ENCODE measurements at places on chromosomes 11 and 22.
A peak's percentile ranks its signal among the peaks of the same experiment; 100 is the strongest.

GRCh38 chr11:122954455-122954854 lies 27.2 kb downstream of the BSX start:
- DNase-seq, result no peak

GRCh38 chr22:39958009-39958711 lies 2.0 kb upstream of the TMA7B start:
- no peak for DNase-seq

DNA sequence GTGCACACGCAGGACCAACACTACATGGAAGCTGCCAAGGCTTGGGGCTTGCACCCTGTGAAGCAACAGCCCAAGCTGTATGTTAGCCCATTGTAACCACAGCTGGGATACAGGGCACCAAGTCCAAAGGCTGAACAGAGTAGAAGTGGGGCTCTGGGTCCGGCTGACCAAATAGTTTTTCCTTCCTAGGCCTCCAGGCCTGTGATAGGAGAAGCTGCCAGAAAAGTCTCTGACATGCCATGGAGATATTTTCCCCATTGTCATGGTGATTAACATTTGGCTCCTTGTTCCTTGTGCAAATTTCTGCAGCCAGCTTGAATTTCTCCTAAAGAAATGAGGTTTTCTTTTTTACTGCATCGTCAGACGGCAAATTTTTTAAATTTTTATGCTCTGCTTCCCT lies 941.2 kb downstream of the FAM181B start:
- no peak for DNase-seq

GRCh38 chr11:2139123-2139521 lies at the start of gene IGF2:
Gene IGF2, minus strand, starts transcription at chr11:2139389. Its CDS starts 3,866 bp downstream, at chr11:2135523.
- DNase-seq, result peak; percentile 16

DNA sequence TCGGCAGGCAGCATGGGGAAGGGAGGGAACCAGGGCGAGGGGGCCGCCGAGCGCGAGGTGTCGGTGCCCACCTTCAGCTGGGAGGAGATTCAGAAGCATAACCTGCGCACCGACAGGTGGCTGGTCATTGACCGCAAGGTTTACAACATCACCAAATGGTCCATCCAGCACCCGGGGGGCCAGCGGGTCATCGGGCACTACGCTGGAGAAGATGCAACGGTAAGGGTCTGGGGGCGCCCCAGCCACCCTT lies 204 bp downstream of the FADS2 start:
- no peak for DNase-seq

DNA sequence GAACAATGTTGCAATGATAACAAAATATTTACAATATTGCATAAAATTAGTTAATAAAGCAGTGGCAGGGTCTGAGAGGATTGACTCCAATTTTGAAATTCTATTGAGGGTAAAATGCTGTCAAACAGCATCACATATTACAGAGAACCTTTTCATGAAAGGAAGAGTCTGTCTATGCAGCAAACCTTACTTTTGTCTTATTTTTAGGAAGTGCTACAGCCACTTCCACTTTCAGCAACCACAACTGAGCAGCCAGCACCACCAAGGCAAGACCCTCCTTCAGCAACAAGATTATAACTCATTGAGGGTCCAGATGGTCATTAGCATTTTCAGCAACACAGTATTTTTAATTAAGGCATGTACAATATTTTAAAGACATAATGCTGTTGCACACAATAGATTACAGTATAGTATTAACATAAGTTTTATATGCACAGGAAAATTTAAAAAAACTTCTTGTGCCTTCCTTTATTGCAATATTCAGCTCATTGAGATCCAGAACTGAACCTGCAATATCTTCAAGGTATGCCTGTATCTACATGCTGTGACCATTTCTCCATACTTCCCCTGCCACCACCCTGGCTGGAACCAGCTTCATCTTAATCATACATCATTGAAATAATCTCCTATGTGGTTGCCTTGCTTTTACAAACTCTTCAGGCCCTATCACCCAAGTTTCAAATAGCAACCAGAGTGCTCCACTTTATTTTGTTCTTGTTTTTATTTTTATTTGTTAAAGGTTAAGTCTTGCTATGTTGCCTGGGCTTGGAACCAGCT lies 711.2 kb downstream of the KCNA4 start:
- no peak for DNase-seq

- no peak for DNase-seq
These were observed 11.4 kb downstream of the TAGLN start for GRCh38 chr11:117210620-117211019.

- DNase-seq, result peak; percentile 54
These were observed 5.8 kb downstream of the SELENOO start for GRCh38 chr22:50206599-50206998.

DNA sequence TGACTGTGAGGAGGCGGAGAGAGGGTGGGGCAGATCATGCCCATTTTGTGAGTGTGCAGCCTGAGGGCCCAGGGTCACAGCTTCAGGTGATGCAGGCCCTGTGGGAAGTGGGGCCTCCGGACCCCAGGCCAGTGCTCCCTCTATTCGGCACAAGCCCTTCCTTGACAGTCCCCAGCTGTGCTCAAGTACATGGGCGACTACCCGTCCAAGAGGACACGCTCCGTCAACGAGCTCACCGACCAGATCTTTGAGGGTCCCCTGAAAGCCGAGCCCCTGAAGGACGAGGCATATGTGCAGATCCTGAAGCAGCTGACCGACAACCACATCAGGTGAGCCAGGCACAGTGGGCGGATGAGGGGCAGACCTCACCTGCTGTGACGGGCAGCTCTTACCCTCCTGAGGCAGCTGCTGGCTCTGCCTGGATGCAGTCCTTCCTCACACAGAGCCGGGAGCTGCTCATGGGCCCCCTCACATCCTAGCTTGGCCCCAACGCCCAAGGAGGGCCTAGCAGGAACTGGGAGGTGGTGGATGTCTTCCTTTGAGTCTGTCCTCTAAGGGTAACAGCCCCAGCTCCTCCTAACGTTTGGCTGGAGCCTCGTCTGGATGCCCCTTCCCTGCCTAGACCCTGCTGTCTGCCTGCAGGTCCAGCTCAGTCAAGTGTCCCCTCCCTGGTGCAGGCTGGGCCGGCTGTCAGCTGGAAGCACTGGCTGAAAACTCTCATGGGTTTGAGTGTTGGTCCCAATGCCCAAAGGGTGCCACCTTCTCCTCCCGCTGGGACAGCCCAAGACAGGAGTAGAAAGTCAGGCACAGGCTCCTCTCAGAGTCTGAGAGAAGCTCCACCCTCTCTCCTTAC lies 76.1 kb downstream of the MYO7A start:
- no peak for DNase-seq

DNA sequence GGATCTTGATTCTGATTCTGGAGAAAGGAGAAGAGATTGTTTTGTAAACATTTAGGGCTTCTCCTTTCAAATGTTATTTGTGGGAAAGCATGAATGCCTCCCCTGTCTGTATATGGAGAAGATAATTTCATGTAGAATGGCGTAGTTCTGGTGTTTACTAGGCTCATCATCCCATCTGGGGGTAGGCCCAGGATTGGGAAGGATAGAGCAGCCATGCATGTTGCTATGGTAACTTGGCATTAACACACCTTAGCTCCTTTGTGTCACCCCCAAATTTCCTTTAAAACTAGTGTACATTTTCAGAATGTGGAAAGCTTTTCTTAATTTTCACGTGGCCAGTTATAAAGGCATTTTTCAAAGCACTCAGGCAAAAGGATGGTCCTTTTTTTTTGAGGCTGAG lies 57.5 kb upstream of the EED start:
- DNase-seq, result no peak

- DNase-seq, result peak; percentile 98
These were observed 7.4 kb downstream of the DUSP8 start for GRCh38 chr11:1564535-1565172.

DNA sequence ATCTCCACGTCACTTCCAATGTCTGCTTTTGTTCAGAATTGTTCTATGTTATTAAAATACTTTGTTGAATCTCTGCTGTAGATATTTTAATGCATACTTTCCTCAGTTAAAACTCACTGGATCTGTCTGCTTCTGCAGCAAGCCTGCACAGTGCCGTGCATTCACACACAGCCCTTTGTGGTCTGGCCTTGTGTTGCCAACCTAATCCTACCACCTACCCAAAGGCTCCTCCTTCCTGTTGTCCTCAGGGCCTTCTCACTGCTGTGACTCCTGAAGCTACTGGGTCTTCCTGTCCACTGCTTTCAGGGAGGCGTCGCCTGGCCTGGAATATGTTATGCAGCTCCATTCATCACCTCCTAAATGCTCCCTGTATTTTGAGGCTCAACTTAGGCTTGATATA lies 67.0 kb downstream of the PPP6R3 start:
- no peak for DNase-seq

DNA sequence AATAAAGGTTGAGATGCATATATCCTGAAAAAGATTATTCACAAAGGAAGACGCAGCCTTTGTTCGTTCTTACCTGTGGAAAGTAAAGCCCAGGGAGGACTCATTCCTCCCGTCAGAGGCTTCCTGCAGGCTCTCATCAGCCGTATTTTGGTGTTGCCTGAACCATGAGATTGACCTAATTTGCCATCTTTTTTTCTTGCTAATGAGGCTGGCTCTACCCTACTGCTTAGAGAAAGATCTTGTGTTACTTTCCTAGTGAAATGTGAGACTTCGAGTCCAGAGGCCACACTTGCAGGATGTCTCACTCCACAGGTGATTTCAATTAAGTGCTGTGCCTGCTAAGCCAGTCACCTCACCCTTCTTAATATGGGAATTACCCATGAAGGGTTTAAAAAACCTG lies 269.9 kb downstream of the NTM start:
- DNase-seq, result no peak

DNA sequence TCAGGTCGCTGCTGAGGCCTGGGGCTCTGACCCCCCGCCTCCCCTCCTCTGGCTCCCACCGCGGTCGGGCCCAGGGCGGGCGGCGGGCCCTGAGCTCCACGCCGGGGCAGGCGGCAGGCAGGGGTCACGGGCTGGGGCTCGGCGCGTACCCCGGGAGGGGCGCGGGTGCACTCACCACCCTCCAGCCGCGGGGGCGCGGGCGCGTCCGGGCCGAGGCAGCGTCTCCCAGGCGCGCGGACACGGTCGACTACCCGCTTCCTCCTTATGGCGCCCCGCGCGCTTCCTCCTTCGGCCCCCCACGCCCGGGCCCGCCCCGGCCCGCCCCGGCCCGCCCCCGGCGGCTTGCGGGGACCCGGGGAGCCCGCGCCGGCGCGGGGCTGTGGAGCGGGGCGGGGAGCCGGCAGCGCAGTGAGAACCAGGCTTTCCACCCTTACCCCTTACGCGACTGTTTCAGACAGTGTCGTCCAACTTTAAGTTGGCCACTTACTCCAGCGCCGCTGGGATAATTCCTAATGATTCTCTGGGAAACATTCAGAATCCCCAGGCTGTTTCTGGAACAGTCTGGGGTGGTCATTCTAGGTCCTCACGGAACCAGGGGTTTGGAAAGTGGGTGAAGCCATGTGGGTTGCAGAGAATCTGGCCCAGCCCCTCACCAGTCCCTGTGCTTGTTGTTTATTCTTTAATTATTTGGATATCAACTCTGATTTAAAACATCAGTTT lies at the start of gene BID:
BID (minus strand) TSS at position 264 of the 720 bp plus-strand sequence. CDS start 24,353 bp downstream, outside the sequence.
- DNase-seq, result peak; percentile 46

DNA sequence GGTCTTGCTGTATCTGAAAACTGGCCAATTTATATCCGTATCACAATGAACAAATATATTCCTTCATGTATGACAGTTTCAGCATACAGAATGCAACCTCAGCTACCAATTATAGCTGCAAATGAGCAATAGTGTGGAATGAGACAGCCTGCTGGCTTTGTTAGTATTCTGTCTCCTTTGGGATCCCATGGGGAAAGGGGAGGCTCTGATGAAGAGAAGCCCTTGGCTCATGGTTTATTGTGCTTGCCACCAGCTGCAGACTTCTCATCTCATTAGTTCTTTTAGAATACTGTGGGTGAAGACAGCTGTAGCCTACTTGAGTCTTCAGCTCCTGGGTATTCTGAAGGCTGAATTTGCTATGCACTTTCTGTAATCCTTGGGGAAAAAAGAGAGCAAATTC lies 42.4 kb downstream of the PITPNB start:
- DNase-seq, result no peak

GRCh38 chr22:46970411-46971098 lies 208.1 kb downstream of the TBC1D22A start:
- DNase-seq, result no peak

- DNase-seq, result no peak
These were observed 1655.2 kb downstream of the LRRC4C start for GRCh38 chr11:39804271-39804670.

GRCh38 chr11:46064221-46064620 lies 57.0 kb downstream of the PHF21A start:
- peak; percentile 12 for DNase-seq

- DNase-seq, result no peak
These were observed 139.3 kb downstream of the FBXO7 start for GRCh38 chr22:32613773-32614392.

- DNase-seq, result no peak
These were observed 145.8 kb upstream of the NARS2 start for GRCh38 chr11:78720281-78720989.

DNA sequence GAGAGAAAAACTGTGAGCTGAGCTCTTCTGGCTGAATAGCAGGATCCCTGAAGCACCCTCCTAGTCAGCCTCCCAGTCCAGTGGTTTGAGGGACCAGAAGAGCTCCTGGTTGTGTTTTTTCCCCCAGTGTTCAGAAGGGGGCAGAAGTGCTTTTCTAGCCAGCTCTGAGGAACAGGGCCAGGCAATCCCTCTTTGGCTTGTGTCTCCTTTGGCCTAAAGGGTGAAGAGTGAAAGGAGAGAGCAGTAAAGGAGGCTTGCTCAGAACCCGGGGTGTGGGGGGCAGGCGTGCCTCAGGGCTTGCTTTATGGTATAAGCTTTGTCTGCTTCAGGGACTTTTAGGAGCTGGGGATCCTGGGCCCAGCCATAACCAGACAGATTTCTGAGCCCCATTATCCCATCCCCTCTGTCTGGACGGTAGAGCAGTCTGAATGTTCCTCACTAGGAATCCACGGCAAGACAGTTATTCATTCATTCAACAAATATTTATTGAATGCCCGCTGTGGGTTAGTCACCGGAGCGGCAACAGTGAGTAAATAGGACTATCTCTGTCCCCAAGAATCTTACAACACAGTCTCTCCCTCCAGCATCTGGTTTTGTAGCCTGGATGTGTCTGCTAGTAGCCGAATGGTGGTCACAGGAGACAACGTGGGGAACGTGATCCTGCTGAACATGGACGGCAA lies 14.5 kb downstream of the ACP2 start:
- DNase-seq, result peak; percentile 92

DNA sequence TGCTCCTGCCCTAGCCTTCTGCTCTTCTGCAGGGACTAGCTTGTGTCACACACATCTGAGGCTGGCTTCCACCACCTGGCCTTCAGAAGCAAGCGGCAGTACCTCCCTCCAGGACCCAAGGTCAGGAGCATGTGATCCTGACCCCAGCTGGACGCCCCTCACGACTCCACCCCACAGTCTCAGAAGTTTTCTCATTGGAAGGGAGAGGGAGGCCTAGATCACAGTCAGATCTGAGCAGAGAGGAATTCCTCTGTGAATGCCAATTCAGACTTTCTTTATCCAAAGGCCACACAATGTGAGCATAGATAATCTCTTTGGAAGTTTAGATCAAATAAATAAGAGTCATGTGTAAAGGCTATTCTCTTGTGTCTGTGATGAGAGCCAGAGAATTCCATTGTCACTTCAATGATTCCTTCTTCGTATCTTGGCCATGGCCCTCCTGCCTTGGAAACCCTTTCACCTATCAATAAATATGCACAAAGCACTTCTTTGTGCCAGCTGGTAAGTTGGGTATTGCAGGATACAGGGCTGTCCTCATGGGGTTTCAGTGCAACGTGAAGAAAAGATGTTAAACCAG lies 142.9 kb downstream of the SNX19 start:
- no peak for DNase-seq
